ENCODE measurements at places on chromosomes 13 and 19. TPM values are rescaled to one million over a fixed set of nuclear protein-coding genes. Genes with fewer than 3 reads are reported as not detected.

GRCh38 chr13:79522583-79522982 is 41.6 kb downstream of the NDFIP2 start:
- no peak for DNase-seq

- no peak for DNase-seq
Observed at GRCh38 chr13:84978851-84979250, 820.4 kb downstream of the SLITRK6 start.

- DNase-seq = no peak
Observed at GRCh38 chr13:107457686-107458085, 757.6 kb downstream of the LIG4 start.

Gene GTPBP3
- polyA plus RNA-seq = 37.9 TPM

Gene INSR
- polyA plus RNA-seq = 23.3 TPM

Measured in left renal cortex interstitium (tissue), 4 donors.